Stimulated activated CD4-positive, alpha-beta T cell treated with anti-CD3 and anti-CD28 coated beads, TNF-alpha, amount 100 ng/mL, for 1 hour (primary cell): ENCODE measurements at places on chromosomes 7 and 10.

DNA sequence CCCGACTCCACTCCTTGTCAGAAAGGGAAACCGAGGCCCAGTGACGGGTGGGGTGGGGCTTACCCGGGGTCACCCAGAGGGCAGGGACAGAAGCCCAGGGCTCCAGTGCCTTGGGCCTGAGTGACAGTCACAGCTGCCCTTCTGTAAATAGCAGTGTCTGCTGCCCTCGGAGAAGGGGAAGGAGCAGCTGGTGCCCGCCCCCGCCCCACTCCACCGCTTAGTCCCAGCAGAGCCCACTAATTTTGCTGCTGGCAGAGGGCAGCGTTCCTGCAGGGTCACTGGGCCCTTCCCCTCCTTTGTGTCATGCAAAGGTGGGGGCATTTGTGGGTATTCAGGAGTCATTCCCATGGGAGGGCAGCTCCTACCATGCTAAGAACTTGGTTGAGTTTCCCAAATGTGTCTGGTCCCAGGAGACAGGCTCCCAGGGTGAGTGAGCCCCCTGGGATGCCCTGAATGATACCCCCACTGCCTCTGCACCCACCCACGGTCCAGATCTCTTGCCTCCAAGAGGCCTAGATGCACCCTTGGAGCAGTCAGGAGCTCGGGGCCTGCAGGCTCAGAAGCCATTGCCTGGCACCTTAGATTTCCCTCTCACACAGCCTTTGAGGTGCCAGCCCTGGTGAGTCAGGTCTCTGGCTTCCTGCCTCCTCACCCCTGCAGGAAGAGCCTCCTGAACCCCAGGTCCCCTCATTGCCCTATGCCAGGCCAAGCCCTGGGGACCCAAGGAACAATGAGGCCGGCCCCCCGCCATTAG lies 17.2 kb downstream of the SH2B2 start:
- DNase-seq = no peak

DNA sequence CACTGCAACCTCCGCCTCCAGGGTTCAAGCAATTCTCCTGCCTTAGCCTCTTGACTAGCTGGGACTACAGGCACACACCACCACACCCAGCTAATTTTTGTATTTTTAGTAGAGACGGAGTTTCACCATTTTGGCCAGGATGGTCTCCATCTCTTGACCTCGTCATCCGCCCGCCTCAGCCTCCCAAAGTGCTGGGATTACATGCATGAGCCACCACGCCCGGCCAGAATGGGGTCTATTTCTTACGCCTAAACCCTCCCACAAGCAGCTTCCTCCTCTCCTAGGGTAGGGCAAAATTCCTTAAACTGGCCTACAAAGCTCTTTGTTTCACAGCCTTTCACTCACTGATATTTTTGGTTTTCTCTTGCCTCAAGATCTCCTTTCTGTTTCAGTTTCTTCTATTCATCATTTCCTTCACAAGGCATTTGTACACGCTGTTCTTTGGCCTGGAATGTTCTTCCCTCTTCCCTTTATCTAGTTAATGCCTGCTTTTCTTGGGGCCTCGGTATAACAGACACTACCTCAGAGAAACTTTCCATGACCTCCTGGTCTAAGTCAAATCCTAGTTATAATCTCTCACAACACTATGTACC lies 6.7 kb downstream of the CPEB3 start:
- DNase-seq = no peak

GRCh38 chr10:73296946-73297345 lies 44.5 kb upstream of the MRPS16 start:
- DNase-seq = no peak

DNA sequence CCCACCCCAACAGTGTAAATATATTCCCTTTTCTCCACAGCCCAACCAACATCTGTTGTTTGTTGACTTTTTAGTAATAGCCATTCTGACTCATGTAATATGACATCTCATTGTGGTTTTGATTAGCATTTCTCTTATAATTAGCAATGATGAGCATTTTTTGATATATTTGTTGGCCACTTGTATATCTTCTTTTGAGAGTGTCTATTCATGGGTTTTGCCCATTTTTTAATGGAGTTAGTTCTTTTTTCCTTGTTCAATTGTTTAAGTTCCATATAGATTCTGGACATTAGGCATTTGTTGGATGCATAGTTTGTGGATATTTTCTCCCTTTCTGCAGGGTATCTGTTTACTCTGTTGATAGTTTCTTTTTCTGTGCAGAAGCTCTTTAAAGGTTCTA lies 340.1 kb downstream of the NXPH1 start:
- DNase-seq = no peak

- DNase-seq = no peak
Measured at GRCh38 chr7:154503962-154504550, 451.9 kb downstream of the DPP6 start.

GRCh38 chr10:132103116-132103910 lies 37.6 kb downstream of the JAKMIP3 start:
- DNase-seq = no peak

- no peak for DNase-seq
Measured at GRCh38 chr10:79380125-79380945, 33.1 kb downstream of the PPIF start.

GRCh38 chr7:46071601-46072000 lies 150.5 kb upstream of the IGFBP3 start:
- DNase-seq = no peak

DNA sequence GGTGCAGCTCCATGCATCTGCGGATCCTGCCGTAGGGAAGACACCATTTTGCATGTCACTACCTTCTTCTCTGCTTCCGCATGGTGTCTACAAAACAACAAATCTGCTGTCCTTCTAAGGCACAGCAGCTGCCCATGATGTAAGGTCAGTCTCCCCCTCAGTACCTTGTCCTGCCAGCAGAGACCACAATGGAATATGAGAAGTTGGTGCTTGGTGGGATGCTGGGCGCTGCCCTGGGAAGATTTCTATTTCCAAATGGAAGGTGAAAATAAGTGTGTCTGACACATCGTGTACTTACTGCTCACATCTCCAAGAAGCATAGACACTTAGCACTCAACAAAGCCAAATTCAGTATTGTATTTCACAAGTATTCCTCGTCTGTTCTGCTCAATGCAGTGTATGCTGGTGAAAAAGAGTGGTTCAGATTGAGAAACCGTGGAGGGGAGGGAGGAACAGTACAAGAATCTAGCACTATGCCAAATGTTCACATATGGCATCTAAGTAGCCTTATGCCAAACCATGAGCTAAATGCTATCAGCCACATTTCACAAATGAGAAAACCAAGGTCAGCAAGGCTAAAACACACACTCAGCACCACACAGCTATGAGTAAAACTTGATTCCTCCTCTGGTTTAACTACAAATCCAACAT lies 95.0 kb downstream of the GRB10 start:
- DNase-seq = no peak

DNA sequence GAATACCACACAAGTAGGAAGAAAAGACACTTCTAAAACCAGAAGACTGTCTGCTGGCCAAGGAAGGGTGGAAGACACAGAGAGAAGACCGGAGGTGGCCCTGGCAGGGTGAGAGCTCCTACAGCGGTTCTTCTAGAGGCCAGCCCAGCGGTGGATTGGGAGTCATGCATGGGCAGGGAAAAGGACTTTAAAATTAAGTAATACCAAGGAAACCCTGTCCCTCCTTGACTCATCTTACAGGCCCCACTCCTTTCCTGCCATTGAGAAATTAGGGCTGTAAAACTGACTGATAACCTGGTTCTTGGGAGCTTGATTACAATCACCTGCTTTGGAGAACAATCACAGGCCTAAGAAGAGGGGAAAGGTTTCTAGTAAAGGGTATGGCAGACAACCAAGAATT lies 16.1 kb downstream of the CALML3 start:
- DNase-seq = no peak

- no peak for DNase-seq
Measured at GRCh38 chr7:22238354-22239311, 118.3 kb downstream of the RAPGEF5 start.

GRCh38 chr7:119256446-119257131 lies 1016.4 kb upstream of the KCND2 start:
- no peak for DNase-seq

GRCh38 chr7:91025906-91026390 lies 238.3 kb upstream of the FZD1 start:
- DNase-seq = no peak

GRCh38 chr7:124188576-124188975 lies 155.7 kb upstream of the TMEM229A start:
- no peak for DNase-seq

DNA sequence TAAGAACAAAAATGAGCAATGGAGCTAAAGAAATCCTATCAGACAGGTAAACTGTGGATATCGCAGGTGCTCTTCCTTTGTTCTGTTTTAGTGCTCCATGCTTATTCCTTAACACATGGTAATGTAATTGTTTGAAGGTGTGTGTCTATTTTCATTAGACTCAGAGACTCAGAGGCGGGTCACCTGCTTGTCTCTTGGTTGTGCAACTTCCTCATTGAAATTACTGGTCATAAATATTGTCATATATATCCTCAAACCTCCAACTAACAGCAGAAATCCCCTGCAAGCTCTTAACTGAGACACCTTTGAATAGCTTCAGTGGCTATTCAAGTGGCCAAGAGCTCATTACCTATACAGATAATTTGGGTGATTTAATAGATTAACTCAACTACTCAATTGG lies 177.2 kb downstream of the PTN start:
- DNase-seq = no peak

DNA sequence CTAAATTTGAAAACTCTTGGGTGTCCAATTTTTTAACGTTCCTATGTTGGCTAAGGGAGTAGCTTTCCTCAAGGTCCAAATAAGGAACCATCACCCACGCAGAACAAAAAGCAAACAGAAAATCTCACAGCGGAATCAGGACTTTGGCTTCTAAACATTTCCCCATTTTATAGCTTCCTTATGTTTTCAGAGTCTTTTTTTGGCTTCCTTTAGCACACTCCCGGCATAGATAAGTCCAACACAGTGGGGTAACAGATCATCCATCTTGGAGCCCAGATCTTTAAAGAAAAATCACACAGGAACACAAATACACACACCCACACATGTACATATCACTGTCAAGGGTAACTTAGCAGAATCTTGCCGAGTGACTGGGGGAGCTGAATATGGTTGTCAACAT lies 4.2 kb upstream of the TCF7L2 start:
- no peak for DNase-seq

DNA sequence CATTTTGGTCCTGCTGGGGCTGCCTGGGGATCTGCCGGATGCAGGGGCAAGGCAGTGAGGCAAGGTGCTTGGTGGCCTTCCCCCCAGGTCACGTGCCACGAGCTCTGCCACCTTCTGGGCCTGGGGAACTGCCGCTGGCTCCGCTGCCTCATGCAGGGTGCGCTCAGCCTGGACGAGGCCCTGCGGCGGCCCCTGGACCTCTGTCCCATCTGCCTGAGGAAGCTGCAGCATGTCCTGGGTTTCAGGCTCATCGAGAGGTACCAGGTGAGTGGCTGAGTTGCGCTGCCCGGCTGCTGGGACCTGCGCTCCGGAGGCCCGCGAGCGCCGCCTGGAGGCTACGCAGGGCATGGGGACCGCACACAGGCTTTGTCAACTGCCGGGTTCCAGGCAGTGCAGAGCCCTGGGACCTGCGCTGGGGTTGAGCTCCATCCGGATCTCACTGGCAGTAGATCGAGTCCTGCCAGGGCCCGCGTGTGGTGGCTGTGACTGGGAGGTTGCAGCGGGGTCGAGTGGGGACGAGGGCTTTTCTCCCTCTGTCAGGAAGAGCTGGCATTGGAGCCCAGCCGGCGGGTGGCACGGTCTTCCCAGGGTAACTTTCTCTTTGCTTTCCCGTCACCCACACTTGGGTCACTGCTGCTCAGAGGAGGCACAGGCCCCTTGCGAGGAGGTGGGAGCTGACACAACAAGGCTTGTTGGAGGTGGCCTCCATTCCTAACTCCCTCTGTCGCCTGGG lies 21.7 kb downstream of the AMZ1 start:
- DNase-seq = peak; percentile 55

DNA sequence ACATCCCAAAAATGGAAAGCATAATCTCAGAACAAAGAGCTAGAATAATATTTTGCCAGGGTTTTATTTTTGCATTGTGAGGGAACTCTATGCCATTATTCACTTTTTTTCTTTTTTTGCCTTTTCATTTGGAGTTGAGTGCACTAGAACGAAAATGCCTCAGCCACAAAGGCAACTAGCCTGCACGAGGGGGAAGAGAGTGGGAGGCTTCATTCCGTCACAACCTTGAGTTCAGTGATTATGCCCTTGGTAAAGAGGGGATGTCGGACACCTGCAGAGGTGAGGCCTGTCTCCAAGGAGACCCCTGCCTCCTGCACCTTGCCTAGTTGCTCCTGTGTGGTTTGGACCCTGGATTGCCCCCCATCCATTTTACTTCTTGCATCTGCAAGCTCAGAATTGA lies 232.7 kb downstream of the TEX36 start:
- no peak for DNase-seq

DNA sequence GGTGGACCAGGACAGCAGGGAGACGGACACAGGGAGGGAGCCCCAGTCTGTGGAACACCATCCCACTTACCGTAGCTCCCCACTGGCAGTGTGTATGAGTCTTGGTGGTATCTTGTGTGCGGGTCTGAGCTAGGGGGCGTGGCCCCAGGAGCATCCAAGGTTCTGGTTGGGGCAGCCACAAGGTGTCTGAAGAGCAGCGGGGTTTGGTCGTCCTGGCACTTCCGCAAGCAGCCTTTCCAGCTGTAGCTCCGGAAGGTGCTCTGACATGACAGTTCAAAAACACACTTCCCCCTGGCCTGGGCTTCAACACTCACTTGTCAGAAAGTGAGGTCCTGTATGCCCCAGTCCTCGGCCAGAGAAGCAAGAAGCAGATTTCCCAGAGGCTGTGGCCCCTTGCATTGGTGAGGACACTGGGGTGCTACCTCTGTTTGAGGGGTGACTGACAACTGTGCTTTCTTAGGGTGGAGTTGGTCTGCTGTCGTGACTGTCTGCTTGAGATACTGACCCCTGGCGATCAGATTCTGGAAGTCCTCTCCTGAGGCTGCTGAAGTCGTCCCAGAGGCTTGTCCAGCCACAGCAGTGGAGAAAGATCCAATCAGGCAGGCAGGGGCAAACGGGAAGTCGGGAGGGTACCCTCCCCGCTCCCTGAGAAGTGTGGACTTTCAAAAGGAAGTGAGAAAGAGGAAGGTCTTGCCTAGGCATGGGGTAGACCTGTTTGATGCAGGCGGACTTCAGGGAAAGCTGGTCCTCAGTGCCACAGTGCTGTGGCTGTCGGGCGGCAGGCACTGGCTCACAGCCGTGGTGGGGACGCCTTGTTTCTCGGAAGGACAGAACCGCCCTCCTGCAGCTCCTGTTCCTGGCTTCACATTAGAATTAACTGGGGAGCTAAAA lies 51.4 kb upstream of the PFKFB3 start:
- DNase-seq = no peak

GRCh38 chr10:43137717-43138020 lies 576 bp upstream of the CSGALNACT2 start:
- no peak for DNase-seq
